ENCODE measurements at places on chromosomes 11 and 22.

GRCh38 chr11:420911-421321 lies 6.1 kb upstream of the SIGIRR start:
- DNase-seq = no peak

DNA sequence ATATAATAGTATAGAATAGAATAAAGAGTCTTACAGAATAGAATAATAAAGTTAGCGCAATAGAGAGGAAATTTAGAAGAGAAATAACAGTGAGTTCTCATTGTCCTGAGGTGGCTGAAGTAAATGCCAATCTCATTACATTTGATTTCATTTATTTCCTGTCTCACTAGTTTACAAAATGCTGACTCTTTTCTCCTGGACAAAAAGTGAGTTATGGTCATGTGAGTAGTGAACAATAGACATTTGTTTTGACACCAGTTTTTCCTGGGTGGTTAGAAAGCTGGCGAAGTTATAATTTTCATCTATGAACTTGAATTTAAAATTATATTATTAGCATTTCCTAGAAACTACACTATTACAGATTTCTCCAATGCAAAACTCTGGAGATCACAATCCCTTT lies 143.7 kb downstream of the TYR start:
- no peak for DNase-seq

DNA sequence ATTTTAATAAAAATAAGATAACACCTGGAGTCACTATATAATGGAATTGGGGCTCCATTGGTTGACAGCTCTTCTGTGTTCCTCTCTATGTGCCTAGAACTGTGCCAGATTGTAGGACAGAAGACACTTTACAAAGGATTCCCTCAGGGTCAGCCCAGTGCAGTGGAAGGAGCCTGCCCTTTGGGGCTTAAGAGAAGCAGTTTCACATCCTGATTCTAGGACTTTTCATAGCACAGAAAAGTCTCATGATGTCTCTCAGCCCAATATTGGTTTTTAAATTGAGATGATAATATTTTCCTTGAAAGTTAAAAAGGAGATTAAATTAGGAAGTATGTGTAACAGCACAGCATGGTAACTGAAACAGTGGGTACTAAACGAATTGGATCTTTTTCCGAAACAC lies 7.1 kb downstream of the PLAAT4 start:
- DNase-seq = no peak

- no peak for DNase-seq
These were observed at the start of gene TNNT3 for GRCh38 chr11:1919391-1920127. TNNT3 (plus strand) TSS chr11:1919703; CDS start chr11:1922875, 3,172 bp downstream.

DNA sequence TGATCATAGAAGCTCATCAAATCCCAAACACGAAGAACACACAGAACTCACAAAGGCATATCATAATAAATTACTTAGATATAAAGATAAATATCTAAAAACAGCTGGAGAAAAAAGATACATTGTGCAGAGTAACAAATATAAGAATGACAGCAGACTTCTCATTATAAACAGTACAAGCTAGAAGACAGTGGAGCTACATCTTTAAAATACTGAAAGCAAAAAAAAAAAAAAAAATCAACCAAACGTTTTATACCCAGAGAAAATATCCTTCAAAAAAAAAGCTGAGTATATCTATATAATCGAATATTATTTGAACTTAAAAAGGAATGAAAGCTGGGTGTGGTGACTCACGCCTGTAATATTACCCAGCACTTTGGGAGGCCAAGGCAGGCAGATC lies 90.0 kb downstream of the SBF2 start:
- DNase-seq = no peak

Measured in NCI-H1105 treated with DMSO at 0.1 percent for 48 hours (cell line).